ENCODE measurements at places on chromosomes 5 and 9.

- peak; percentile 56 for DNase-seq
Observed at GRCh38 chr9:5425006-5425628, 12.6 kb downstream of the PLGRKT start.

- DNase-seq = no peak
Observed at GRCh38 chr5:150279330-150280020, 10.1 kb downstream of the CAMK2A start.

- DNase-seq = no peak
Observed at GRCh38 chr5:5813441-5813840, 391.0 kb downstream of the ICE1 start.

DNA sequence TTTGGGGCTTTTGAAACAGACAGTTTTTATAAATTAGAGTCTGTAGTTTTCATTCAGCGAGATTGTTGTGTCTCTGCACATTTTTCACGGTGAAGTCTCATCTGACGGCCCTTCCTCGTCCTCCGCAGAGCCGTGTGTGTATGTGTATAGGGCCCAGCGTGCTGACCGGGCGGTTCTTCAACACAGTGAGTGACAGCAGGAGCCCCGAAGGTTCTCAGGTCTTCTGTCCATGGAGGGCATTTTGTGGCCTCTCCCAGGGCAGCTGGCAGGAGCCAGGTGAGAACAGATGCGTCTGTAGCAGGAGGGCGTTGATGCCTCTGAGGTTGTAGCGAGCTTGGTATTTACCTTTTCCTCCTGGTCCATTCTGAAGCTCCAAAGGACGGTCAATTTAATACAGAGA lies 116.0 kb upstream of the LPCAT1 start:
- DNase-seq = no peak

GRCh38 chr5:177957241-177957640 lies 38.8 kb downstream of the PROP1 start:
- DNase-seq = no peak

DNA sequence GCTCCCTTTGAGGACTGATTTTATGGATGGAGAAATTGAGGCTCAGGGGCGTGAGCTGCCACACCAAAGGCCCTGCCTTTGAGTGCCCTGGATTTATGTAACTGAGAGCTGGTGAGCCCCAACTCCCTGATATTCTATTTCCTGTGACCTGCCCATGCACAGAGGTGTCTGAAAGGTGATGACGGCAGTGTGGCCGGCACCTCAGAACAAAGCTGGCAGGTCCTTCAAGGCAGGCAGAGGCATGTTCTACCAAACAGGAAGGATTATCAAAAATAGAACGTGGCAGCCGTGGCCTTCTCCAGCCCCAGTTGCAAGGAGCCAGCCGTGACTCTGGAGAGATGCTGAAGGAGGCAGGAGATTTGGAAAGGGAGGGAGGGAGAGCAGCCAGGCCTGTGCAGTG lies 36.2 kb downstream of the INSYN2B start:
- DNase-seq = no peak

GRCh38 chr5:73485715-73486114 lies 12.5 kb upstream of the BTF3 start:
- no peak for DNase-seq

- DNase-seq = no peak
Observed at GRCh38 chr9:130825351-130825651, 9.8 kb upstream of the ABL1 start.

GRCh38 chr5:316210-317085 lies 5.1 kb upstream of the AHRR start:
- no peak for DNase-seq

DNA sequence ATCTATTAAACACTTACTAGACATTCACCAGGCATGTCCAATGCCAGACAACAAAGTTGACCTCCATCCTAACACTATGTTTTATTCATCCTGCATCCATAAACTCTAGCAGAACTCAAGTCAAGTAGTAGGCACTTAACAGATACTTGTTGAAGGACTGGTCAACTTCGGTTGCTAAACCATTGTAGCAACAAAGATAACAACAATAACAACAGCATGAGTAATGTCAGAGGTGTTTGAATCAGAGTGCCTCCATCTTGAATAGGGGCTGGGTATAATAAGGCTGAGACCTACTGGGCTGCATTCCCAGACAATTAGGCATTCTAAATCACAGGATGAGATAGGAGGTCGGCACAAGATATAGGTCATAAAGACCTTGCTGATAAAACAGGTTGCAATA lies 180.5 kb upstream of the ZNF462 start:
- no peak for DNase-seq

- no peak for DNase-seq
Observed at GRCh38 chr9:123453076-123453667, 97.2 kb downstream of the CRB2 start.

DNA sequence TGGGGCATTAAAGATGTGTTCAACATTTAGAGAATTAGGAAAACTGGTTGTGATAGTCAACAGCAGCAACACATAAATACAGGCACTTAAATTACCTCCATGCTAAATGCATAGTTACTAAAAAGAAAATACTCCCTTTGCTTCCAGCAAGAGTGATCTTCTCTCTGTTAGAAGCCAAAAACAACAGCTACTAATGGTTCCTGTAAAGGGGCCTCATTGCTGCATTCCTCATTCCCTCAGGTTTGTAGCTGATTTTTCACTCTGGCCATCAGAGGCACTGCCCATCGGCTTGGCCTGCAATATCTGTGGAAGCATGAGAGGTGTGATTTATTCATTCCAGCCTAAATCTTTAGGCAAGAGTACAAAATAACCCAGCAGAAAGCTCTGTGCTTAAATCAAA lies 466.0 kb upstream of the ADAMTS16 start:
- DNase-seq = no peak

DNA sequence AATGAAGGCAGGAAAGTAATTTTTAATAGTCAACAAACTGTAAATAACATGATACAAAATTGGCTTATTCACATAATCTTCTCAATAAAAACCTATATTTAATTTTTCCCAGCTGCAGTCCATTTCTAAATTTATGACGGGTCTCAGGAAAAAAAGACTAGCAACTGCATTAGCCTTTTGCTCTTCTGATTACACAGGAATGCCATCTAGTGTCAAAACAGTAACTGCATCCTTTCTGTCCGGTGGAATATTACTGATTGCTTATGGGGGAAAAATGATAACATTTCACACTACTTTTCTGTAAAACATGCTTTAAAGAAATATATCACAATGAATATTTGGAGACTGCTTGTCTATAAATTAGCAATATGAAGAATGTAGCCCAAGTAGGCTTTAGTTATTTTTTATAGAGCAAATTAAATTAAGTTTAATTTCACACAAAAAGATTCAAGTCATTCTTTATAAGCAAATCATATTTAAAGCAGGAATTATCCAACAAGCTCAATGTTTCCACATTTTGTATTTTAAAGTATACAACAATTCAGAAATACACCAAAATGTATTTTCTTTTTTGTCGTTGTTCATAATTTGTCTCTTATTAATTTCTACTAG lies 534.7 kb downstream of the CDH10 start:
- DNase-seq = peak; percentile 42

GRCh38 chr9:118276784-118277183 lies 572.6 kb downstream of the TLR4 start:
- no peak for DNase-seq

DNA sequence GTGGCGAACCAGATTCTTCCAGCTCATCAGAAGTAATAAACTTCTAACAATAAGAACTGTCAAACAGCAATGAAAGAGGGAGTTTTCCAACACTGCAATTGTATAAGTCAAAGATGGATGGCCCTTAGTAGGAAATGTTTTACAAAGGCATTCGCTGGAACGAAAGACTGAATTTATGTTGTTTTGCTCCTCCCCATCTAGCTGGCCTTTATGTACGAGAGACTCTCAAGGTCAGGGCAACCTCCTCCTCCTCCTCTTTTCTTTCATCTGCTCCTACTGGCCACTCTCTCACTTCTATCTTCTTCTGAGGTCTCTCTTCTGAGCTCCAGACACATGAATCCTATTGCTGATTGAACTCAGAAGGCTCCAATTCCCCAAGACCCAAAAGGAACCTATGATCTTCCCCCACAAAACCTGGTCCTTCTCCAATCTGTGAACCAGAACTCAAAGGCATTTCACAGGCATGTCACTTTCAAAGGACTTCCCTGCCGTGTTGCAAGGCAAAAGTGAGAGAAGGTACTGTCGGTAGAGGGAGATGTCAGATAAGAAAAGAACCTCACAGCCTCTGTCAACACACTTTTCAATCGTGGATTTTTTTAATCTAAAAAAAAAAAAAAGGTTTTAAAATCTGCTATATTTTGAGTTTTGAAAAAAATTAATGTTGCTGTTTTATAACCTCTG lies 28.5 kb upstream of the PUM3 start:
- peak; percentile 46 for DNase-seq

DNA sequence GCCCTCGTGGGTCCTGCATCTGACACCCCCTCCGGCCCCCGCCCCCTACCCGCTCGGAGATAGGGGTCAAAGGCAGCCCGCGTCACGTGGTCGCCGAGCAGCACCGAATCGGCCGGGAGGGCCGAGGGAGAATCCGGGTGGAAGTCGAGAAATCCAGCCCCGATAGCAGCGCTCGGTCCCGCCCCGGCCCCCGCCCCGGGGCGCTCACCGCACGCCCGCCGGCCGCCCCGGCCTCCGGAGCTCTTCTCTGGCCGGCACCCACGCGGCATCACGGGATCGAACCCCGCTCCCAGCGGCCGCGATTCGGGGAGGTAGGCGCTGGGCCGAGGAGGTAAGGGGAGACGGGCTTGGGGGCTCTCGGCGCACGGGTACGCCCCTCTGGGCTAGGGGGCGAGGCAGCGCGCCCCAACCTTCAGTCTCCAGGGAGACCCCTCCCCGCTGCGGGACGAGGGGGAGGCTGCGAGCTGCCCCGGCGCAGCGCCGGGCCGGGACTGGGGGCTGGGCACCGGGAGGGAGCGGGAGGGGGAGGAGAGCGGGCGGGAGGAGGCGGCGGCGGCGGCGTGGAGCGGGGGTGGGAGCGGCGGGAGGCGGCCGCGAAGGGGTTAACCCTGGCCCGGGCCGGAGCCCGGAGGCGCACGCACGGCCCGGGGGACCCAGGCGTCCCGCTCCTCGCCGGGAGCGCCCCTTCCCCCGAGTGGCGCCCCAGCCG lies 22.1 kb upstream of the NDST1 start:
- peak; percentile 46 for DNase-seq

DNA sequence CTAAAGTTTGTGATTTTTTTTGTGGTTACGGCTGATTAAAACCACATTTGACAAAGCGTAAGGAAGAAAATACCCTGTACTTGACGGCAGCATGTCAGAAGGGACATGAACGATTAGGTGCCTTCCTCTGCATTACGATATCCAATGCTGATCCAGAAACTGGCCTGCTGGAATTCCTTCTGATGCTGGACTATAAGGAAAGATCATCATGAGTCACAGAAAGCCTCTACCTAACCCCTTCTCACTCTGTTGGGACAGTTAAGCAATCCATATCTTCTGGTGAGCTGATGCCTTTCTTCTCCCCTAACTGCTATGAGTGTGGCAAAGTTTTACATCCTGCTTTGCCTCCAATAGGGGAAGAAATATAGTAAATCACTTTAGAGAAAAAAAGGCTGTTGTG lies 78.4 kb upstream of the PAPPA start:
- DNase-seq = no peak

GRCh38 chr9:76194896-76195295 lies 199.3 kb downstream of the RFK start:
- no peak for DNase-seq

DNA sequence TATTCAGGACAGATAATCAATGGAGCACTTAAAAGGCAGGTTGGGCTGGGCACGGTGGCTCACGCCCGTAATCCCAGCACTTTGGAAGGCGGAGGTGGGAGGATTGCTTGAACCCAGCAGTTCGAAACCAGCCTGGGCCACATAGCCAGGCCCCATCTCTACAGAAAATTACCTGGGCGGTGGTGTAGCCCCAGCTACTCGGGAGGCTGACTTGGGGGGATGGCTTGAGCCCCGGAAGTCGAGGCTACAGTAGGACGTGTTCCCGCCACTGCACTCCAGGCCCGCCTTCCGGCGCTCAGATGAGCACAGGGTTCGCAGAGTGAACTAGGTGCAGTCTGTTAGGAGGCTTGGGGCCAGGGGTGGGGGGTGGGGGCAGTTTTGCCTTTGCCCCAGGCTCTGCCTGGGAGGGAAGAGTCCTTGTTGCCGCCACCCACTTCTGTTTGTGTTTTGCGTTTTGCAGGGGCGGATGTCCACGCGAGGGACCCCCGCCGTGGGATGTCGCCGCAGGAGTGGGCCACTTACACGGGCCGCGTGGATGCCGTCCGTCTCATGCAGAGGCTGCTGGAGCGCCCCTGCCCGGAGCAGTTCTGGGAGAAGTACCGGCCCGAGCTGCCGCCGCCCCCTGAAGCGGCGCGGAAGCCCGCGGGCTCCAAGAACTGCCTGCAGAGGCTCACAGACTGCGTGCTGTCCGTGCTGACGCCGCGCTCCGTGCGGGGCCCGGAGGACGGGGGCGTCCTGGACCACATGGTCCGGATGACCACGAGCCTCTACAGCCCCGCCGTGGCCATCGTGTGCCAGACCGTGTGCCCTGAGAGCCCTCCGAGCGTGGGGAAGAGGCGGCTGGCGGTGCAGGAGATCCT lies 85.2 kb downstream of the ANKRD33B start:
- no peak for DNase-seq

- no peak for DNase-seq
Observed at GRCh38 chr5:53782620-53783019, 222.2 kb downstream of the NDUFS4 start.
